SK-MEL-5 (cell line): ENCODE measurements at places on chromosomes 13 and 19.

GRCh38 chr19:42023121-42023942 lies 29.3 kb upstream of the ATP1A3 start:
- DNase-seq, result peak; percentile 78

- no peak for DNase-seq
These were observed 9.4 kb upstream of the SEMA6B start for GRCh38 chr19:4568886-4569285.

DNA sequence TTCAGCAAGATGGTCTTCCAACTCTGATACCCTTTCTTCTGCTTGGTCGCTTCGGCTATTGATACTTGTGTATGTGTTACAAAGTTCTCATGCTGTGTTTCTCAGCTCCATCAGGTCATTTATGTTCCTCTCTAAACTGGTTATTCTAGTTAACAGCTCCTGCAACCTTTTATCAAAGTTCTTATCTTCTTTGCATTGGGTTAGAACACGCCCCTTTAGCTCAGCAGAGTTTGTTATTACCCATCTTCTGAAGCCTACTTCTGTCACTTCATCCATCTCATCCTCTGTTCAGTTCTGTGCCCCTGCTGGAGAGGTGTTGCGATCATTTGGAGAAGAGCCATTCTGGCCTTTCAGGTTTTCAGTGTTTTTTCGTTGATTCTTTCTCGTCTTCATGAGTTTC lies 18.7 kb downstream of the ACOD1 start:
- DNase-seq, result no peak

- no peak for DNase-seq
These were observed 396 bp downstream of the RTN2 start for GRCh38 chr19:45496349-45496953.

DNA sequence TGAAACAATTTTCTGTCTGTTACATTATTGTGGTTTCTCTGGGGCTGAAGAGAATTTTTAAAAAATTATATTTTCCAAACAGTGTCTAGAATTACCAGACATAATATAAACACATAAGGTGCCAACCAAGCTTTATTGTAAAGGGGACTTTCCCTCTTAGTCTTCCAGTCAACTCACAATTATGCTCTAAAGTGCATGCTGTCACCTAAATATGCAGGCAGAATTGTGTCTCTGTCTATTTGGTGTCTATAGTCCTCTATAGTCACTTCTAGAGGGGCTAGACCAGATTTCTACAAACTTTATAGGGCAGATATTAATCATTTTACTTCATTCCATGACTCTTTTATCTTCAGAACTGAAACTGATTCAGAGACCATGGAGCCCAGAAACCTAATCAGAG lies 12.8 kb downstream of the ZNF254 start:
- no peak for DNase-seq

DNA sequence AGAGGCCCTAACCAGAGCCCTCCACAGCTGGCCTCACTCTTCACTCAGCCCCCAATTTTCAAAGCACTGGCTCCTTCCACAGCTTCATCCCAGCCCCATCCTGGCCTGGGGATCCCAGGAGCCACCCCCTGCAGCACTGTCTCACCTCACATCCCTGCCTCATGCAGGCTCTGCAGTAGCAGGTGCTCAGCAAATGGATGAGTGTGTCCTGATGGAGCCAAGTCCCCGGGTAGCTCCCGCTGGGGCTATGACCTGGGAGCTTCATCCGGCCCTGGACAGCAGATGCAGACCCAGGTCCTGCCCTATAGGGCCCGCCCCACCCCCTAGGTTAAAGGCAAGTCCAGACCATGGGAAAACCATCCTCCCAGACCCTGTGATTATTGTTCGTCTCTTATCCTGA lies 143.2 kb upstream of the ZNF507 start:
- no peak for DNase-seq

DNA sequence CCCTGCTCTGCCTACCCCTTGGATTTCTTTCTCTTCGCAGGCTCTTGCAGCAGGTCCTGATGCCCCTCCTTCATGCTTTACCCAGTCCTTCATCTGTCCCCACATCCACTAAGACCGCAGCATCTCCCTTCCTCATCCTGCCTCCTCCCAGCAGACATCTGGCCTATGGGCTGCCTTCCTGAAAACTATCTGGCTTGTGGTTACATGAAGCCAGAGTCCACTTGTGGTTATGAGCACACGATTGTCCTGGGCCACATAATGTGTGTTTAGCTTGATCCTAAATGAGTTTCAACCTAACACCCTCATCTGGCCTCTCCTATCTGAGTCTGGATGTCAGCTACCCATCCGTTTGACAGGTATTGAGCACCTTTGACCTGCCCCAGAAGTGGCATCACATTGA lies 5.5 kb upstream of the ZNF175 start:
- DNase-seq, result no peak

GRCh38 chr13:70370924-70371323 lies 262.7 kb upstream of the KLHL1 start:
- DNase-seq, result no peak

DNA sequence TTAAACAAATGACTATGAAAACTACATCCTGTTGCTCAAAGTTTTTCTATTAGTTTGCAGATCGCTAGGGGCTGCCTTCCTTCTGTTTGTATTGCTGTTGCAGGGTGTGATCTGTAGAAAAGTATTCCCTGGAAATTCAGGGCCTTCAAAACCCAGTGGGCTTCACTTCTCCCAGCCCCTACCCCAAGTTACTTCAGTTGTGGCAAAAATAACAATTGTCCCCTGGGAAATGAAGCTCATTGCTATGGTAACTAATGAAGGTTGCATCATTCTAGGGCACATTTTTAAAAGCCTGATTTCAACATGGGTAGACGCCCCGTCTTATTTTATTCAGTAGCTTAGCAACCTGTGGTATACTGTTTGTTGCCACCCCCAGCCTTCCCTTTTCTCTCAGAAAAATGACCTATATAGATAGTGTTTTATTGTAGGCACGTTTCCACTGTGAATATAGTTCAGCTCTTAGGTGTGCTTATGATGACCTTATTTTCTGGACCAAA lies 60.9 kb downstream of the WDFY2 start:
- no peak for DNase-seq

DNA sequence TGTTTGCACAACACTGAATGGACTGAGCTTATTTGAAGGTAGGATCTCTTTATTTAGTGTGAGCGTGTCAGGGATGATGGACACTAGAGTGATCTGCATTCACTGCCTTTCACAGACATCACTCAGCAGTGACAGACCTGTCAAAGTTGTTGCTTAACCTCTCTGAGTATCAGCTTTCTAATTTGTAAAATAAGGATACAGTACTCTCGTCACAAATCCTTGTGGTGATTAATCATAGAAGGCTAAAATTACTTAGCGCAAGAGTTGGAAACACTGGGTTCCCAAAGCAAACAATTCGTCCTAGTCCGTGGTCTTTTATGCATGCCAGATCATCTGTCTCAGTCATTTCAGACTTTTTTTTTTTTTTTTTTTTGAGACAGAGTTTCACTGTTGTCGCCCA lies 16.6 kb downstream of the CARD8 start:
- DNase-seq, result no peak

DNA sequence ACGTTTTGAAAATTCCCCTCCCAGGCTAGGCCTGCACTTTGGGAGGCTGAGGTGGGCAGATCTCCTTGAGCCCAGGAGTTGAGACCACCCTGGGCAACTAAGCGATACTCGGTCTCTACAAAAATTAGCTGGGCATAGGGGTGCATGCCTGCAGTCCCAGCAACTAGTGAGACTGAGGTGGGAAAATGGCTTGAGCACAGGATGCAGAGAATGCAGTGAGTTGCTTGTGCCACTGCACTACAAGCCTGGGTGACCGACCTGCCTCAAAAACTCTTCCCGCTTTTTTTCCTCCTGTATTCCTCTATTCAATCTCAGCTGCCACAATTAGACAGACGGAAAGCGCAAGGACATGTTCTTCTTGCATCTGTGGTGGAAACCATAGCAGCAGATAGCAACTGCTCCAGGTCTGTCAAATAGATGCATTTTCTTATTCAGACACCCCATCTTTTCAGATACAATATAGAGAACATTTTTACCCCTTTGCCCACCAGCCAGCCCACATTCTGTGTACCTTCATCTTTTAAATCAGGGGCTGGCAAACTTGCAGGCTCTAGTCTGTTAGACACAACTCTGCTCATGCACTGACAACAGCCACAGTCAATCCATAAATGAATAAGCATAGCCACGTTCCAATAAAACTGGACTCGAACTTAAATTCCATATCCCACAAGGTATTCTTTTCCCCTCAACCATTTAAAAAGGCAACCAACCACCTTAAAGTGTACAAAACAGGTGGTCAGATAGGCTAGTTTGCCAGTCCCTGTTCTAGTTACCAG lies 4.8 kb downstream of the TPT1 start:
- no peak for DNase-seq

- DNase-seq, result peak; percentile 95
These were observed 300.5 kb downstream of the NALCN start for GRCh38 chr13:101115762-101116171.

- DNase-seq, result no peak
These were observed 505.6 kb downstream of the GPC6 start for GRCh38 chr13:93732186-93732585.
